ENCODE measurements at places on chromosomes 6 and 20. TPM values are rescaled to one million over a fixed set of nuclear protein-coding genes. Genes with fewer than 3 reads are reported as not detected.
A peak's percentile ranks its signal among the peaks of the same experiment; 100 is the strongest.

DNA sequence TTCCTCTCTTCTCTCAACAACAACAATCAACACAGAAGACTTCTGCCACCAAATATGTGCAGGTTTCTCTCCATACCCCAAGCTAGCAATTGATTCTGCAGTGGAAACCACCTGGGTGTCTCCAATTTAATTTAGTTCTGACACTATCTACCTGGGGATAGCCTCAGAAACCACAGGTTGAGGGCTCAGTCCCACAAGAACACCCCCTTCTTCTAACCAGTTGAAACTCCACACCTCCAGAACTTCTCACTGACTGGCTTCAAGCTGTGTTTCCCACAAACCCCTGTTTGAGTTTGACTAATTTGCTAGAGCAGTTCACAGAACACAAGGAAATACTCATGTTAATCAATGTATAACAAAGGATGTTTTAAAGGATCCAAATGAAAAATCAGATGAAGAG lies 52.5 kb upstream of the SPTLC3 start:
- no peaks in the 10 kb centered on the region for H3K27me3 ChIP-seq
- DNase-seq, result no peak
- H3K4me1 ChIP-seq, result no peaks in the 10 kb centered on the region
- H3K4me3 ChIP-seq, result no peak overlapping the region
- no peak overlapping the region for H3K27ac ChIP-seq
- no peaks in the 10 kb centered on the region for H3K36me3 ChIP-seq

THEMIS gene
- total RNA-seq, result not detected

GRM4 gene
- total RNA-seq, result not detected

DNA sequence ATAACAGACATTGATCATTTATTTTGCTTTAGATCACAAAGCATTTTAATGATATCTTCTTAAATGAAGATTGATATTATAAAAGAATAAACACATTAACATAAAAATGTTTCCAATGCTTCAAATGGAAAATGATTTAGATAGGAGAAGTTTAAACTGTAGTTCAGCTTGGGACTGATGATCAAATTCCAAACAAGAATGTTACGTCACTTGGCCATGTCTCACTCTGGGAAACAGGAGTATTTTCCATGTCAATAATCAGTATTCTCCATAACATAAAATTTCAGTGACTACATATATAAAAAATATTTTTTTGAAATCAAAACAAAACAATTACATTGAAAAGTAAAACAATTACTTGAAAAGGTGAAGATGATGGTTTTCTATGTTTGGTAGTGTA lies 52.9 kb upstream of the SIM1 start:
- H3K4me3 ChIP-seq, result no peak overlapping the region
- no peak for DNase-seq
- H3K27ac ChIP-seq, result no peak overlapping the region
- H3K27me3 ChIP-seq, result no peaks in the 10 kb centered on the region
- H3K4me1 ChIP-seq, result peaks cover 7% of the 10 kb centered on the region
- H3K36me3 ChIP-seq, result no peaks in the 10 kb centered on the region

- no peak for DNase-seq
- H3K27ac ChIP-seq, result no peak overlapping the region
- no peaks in the 10 kb centered on the region for H3K4me1 ChIP-seq
- no peaks in the 10 kb centered on the region for H3K36me3 ChIP-seq
- no peaks in the 10 kb centered on the region for H3K27me3 ChIP-seq
Observed at GRCh38 chr6:135323202-135323668, 142.1 kb downstream of the MYB start.

FAM209B gene
- not detected for total RNA-seq

DNA sequence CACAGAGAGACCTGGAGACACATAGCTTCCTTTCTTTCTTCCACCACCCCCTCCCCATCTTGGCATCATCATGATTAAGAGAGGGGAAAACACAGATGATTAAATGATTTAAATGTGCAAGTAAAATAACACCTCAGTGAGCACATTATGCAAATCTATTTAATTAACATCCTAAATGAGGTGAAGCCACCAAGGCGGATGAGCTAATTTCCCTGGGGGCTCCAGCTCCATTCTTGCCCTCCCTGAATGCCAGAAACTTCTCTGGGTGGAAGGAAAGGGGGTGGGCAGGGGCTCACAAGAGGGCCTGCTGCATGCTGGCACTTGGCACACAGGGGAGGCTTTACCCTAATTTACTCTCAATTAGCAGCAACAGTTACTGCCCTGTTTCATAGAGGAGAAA lies 32.5 kb upstream of the TGM2 start:
- no peaks in the 10 kb centered on the region for H3K36me3 ChIP-seq
- DNase-seq, result no peak
- no peaks in the 10 kb centered on the region for H3K27me3 ChIP-seq

DNA sequence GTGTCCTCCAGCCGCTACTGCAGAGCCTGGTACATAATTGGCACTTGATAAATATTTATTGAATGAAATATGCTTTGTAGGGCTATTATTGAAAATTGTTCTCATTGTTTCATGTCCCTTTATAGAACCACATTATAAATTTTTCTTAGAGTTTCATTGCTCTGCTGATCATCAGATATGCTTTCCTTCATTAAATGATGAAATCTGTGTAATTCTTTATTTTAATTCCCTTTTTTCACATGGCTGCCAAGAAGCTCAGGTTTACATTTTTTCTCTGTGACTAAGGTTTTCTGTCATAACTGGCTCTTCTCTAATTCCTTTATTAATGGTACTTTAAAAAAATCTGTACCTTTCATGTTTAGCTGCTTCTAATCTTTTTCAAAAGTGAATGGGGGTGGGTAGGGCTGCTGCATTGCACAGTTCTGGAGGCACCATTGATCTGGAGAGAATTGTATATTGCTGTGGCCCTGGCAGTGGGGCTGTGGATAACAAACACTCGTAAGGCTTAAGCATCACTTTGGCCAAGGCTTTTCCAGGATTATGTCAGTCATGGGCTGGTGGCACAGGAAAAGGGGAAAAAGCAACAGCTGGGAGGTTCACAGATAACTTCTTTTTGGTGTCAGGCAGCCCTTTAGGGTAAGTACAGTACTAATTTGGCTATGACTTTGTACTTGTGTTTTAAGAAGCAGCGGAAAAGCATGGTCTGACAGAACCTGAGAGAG lies 43.8 kb downstream of the ARFGEF2 start:
- H3K36me3 ChIP-seq, result peaks cover 50% of the 10 kb centered on the region
- H3K4me3 ChIP-seq, result no peak overlapping the region
- DNase-seq, result no peak
- no peak overlapping the region for H3K27ac ChIP-seq
- H3K27me3 ChIP-seq, result no peaks in the 10 kb centered on the region

STX7 gene
- 17.3 TPM for total RNA-seq

KIFC1 gene
- total RNA-seq, result 60.6 TPM

CRNKL1 gene
- total RNA-seq, result 17.2 TPM

POPDC3 gene
- 41.4 TPM for total RNA-seq

RNF39 gene
- total RNA-seq, result 4.2 TPM

DNA sequence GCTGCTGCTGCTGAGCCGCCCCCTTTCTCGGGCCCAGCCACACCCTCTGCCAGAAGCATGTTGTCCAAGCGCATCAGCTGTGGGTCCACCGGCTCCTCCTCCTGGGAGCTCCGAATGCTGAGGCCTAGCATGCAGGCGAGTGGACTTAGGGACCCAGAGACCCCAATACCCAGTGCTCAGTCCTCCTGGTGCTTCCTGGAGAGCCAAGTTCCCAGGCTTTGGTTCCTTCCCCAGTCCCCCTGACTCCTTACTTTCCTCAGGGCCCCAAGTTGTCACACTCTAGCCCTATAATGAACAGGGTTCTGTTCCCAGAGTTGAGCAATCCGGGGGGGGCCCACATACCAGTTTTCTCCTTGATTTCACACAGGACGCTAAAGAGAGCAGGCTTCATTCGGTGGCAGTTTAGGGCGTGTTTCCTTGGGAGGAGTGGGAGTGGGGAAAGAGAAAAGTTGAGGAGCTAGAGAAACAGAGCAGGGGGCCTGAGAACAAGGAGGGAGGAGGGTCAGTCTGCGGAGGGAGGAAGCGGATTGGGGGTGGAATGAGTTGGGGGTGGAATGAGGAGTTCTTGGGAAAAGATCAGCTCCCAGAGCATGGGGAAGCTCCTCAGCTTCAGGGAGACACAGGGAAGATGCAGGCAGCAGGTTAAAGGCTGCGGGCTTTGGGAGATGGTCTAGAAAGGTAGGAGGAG lies 1.5 kb downstream of the PBX2 start:
- H3K27me3 ChIP-seq, result no peaks in the 10 kb centered on the region
- no peak for DNase-seq
- no peak overlapping the region for H3K27ac ChIP-seq

DNA sequence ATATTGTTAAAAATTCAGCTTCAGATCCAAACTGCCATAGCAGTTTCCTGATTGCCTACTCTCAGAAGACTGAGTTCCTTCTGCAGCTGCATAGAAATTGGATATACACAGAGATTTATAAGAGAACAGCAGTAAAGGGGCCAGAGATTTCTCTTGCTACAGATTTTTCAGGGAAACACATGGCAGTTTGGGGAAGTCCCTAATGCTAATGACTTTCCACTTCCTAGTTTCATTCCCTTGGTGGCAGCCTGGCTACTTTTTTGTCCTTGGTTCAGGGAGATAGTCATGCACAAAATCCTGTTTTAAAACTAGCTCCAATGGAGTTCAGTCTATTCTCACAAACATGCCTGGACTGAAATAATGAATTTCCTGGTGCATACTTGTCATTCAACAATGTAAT lies 125.3 kb upstream of the PLCB4 start:
- no peak overlapping the region for H3K27ac ChIP-seq
- no peaks in the 10 kb centered on the region for H3K27me3 ChIP-seq
- H3K4me3 ChIP-seq, result no peak overlapping the region
- H3K4me1 ChIP-seq, result peaks cover 8% of the 10 kb centered on the region
- no peak for DNase-seq
- no peaks in the 10 kb centered on the region for H3K36me3 ChIP-seq

DNA sequence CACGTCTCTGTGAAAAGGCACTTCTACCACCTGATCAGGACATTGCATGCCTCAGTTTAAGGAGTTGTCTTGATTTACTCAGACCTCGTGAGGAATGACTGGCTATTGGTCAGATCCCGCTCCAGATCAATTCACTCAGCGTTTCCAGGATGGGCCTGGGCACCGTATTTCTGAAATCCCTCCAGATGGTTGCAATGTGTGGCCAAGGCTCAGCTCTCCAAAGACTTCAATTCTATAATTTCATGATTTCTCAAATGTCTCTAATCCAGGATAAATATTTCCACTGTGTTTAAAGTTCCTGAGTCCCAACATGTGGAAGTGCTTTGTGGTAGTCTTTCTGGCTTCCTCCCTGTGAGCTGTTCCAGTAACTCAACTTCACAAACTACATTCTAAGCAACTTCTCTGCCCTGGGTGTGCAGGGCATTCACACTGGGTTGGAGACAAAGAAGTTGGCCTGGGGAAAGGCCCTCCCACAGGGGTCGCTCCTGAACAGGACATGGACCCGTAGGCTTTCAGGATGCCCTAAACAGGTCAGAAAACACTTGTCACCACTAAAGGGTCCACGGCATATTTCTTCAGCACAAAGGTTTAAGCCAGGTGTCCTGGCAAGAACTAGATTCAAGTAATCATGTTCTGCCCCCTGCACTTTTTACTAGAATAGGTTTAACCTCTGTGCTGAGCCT lies 212.1 kb downstream of the WDR27 start:
- no peaks in the 10 kb centered on the region for H3K36me3 ChIP-seq
- no peaks in the 10 kb centered on the region for H3K27me3 ChIP-seq
- H3K4me1 ChIP-seq, result no peaks in the 10 kb centered on the region
- no peak overlapping the region for H3K27ac ChIP-seq
- H3K4me3 ChIP-seq, result no peak overlapping the region

DNA sequence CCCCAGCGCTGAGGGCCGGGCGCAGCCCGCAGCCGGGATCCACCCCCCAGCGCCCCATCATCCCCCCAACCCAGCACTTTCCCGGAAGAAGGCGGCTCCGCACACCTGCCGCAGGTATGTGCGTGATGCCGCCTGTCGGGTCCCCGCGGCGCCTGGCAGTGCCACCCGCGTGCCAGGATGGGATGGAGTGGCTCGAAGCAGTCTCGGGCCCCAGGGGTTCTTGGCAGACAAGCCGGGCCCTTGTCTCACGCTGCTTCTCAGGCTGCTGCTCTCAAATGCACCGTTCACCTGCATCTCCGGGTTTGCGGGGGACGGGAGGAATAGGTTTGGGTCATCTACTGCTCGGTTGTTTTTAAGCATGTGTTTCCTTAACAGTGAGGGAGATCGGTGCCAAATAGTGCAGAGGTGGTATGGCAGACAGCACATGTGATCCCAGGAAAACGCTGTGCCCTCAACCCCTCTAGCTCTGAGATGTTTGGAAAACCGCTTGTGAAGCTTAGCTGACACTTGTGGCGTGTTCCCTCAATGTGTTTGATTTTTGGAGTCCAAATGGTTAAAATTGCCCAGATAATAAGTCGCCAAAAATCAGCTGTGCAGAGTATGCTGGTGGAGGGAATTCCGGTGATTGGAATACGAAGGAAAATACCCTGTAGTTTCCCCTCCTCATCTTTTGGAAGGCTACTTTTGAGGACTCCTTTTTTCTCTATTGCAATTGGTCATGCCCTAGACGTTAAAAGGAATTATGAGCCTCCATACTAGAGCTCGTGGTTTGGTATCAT lies 926 bp downstream of the MYLIP start:
- peaks cover 10% of the 10 kb centered on the region for H3K27me3 ChIP-seq
- DNase-seq, result peak; percentile 26
- H3K4me3 ChIP-seq, result peak overlapping the region; percentile 98
- H3K27ac ChIP-seq, result peak overlapping the region; percentile 84

- no peaks in the 10 kb centered on the region for H3K27me3 ChIP-seq
- H3K4me3 ChIP-seq, result no peak overlapping the region
- DNase-seq, result peak; percentile 76
- peak overlapping the region; percentile 55 for H3K27ac ChIP-seq
- H3K4me1 ChIP-seq, result peaks cover 18% of the 10 kb centered on the region
Observed at GRCh38 chr6:164322533-164322932, 908.0 kb downstream of the QKI start.

TRIM15 gene
- not detected for total RNA-seq

GRCh38 chr6:36848658-36849441 lies 9.6 kb upstream of the CPNE5 start:
- peaks cover 9% of the 10 kb centered on the region for H3K4me1 ChIP-seq
- no peak for DNase-seq
- peaks cover 5% of the 10 kb centered on the region for H3K36me3 ChIP-seq
- H3K27me3 ChIP-seq, result no peaks in the 10 kb centered on the region

DNA sequence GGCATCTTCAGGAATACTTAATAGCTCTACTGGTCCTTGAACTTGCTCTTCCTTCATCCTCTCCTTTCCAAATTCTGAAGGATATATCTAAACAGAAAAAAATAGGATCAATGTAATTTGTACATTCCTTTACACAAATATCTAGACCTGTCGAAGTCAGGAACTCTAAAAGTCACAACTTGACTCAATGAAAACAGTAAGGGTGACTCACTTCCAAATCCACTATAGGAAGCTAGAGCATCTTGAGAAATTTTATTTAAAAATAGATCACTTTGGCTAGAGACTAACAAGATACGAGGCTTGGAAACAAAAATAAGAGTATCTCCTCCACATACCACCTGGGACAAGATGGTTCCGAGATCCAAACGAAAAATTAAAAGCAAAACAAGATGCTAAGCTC lies 12.2 kb downstream of the ESF1 start:
- H3K27ac ChIP-seq, result no peak overlapping the region
- no peaks in the 10 kb centered on the region for H3K27me3 ChIP-seq
- H3K36me3 ChIP-seq, result peaks cover 81% of the 10 kb centered on the region
- DNase-seq, result peak; percentile 14
- no peak overlapping the region for H3K4me3 ChIP-seq
- H3K4me1 ChIP-seq, result peaks cover 5% of the 10 kb centered on the region

EPB41L2 gene
- total RNA-seq, result 39.9 TPM
